Activated CD4-positive, alpha-beta T cell treated with anti-CD3 and anti-CD28 coated beads, Interleukin-2, amount 50 U/mL, for 48 hours (primary cell): ENCODE measurements at places on chromosomes 4 and X.

- no peak for DNase-seq
Observed at GRCh38 chr4:10731690-10732089, 47.1 kb upstream of the CLNK start.

- no peak for DNase-seq
Observed at GRCh38 chr4:110510955-110511544, 35.1 kb downstream of the ENPEP start.

- no peak for DNase-seq
Observed at GRCh38 chrX:85897362-85898126, 149.8 kb downstream of the CHM start.

GRCh38 chr4:3721186-3721585 lies 45.0 kb upstream of the ADRA2C start:
- DNase-seq = no peak

- DNase-seq = no peak
Observed at GRCh38 chr4:173575482-173576152, 45.6 kb upstream of the HAND2 start.

- no peak for DNase-seq
Observed at GRCh38 chr4:88442689-88443191, 14.2 kb upstream of the HERC5 start.

DNA sequence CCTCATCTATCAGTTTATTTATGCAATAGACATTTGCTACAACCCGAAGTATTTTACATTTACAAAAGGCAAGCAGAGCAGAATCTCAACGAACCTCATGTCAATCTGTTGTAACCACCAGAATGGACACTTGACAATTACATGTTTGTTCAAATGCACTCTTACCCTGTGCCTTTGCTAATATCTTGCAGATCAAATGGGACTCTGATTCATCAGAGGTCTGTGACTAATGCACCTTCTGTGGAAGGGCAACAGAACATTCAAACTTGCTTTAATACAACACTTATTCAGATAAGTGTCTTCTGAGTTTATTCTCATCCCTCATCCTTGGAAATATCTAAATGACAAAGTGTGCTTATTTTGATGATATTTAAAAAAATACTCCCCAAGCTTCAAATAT lies 644.7 kb upstream of the PCDH10 start:
- no peak for DNase-seq

DNA sequence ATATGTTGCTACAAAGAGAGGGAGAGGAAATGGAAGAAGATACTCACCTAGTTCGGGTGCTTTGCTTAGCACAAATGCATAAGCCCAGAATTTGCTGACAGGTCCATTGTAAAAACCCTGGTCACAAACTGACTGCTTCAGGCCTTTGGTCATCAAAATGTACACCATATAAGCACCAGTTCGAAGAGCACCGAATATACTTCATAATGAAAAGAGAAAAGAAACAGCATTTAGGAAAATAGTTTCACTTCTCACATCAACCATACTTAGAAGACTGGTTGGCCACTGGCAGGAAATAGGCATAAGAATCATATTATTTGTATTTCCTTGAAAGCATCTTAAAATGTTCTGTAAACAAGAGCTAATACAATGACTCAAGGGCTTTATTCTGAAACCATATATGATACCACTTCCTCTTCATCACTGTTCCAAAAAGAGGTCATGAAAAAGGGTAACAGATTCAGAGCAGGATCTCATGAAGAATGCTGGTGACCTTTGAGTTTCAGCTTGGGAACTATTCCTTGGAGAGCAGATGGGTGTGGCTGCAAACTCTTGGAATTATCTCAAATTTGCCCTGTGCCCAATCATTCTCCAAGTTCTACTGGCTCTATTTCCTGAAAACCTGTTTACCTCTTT lies 138.7 kb downstream of the ELOVL6 start:
- DNase-seq = no peak

- no peak for DNase-seq
Observed at GRCh38 chrX:153592091-153592833, 6.7 kb downstream of the CCNQ start.

- DNase-seq = no peak
Observed at GRCh38 chr4:13678186-13678924, 50.8 kb upstream of the BOD1L1 start.

DNA sequence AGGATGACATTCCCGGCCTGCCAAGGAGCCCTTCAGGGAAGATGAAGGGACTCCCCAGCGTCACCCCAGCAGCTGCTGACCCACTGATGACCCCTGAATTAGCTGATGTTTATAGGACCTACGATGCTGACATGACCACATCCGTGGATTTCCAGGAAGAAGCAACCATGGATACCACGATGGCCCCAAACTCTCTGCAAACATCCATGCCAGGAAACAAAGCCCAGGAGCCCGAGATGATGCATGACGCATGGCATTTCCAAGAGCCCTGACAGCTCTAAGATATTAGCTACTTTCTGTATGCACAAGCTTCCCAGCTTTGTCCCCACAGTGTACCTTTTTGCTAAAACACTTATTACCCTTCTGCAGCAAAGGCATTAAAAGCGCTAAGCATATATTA lies 14.4 kb downstream of the AMBN start:
- DNase-seq = no peak

DNA sequence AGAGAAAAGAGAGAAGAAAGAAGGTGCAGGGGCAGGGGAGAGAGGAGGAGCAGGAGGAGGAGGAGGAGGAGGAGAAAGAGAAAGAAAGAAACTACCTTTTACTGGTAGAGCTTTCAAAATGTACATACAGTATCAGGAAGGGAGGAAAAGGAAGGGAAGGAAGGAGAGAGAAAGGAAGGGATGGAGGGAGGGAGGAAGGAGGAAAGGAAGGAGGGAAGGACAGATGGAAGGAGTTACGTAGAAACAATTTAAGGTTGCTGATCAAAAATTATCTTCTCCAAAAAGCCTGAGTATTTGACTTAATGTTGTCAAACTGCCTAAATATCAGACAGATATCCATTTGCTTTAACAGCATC lies 13.4 kb downstream of the TBC1D9 start:
- DNase-seq = no peak

DNA sequence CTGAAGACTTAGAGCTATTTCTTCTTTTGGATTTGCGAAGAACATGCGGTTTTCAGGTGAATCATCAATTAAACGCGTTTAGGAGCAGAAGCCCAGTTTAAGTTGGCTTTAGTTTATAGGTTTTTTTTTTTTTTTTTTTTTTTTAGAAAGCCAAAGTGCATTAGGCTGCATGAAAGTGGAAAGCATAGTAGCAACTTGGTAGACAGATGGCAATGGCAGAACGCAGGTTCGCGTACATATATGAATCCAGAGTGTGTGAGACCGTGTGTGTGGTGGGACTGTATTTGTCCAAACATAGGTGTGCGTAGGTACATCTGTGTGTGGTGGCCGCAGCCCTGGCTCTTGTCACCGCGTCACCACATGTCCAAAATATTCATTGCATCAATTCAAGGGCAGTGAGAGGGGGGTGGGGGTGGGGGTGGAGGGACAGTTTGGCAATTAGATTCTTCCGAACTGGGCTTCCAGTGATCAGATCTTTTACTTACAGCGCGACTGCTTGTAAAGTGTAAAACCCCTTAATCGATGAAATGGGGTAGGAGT lies 901 bp downstream of the JADE1 start:
- peak; percentile 39 for DNase-seq

DNA sequence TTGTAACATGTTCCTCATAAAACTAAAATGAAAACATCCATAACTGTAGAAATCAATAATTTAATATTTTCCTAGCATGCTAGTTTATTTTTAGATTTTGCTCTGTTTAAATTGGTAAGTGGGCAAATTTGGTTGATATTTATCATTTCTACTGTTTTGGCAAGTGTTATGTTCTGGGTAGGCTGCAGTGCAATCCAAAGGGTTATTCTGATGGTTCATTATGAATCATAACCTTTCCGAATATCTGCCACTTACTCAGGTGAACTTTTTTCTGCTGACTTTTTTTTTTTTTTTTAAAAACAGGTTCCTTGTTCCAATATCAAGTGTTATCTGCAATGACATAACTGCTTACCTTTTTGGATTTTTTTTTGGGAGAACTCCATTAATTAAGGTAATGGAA lies 52.0 kb downstream of the CDS1 start:
- no peak for DNase-seq

DNA sequence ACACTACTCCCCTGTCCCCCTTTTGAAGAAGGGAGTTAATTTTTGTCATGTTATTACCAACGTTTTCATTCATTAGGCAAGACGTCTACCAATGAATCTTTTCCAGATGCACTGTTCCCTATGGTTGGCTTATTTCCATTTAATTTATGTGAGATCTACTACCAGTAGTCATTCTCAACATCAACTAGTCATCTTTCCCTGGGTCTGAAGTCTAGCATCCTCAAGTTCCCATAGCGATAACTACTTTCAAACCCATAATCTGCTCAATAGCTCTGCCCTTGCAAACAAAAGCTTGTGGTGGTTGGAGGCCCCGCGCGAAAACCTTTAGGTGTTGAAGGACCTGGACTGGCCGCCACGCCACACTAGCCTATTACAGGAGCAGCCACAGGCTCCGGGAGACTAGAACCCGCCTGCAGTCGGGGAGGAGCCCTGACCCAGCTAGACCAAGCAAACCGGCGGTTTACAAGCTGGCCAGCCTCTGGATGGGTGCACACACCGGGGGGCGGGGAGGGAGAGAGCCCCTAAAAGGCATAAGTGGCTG lies 746 bp downstream of the PPAT start:
- DNase-seq = peak; percentile 58

DNA sequence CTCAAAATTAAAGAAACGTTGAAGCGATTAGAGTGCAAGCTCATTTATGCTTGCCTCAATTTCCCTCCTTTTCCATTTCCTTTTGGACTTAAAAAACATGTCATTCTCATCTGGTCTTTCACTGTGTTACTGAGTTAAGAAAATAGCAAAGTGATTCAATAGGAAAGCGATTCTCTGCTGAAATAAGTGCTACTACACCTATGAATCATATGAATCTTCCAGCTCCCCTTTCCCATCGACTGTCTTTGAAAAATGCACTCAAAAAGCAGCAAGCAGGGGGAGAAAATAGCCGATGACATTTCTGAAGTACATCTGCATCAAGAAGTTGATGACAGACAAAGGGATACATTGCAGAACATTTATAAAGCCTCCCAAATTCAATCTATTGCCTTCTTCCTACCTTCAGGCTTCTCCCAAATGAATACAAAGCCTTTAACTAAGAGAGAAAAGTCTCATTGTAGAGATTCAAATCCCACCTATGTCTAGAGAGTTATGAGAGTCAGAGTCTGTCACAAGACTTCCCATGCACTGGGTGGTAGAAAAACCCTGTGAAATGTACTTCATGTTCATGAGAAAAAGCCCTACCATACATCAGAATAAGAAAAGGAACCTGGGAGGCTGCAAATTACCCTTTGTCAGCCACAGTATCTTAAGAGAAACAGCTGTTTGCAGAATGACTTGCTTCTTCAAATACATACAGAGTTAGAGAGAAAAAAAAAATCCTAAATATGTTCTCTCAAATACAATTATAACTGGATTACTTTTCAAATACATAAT lies 78.9 kb downstream of the MBNL3 start:
- DNase-seq = no peak

DNA sequence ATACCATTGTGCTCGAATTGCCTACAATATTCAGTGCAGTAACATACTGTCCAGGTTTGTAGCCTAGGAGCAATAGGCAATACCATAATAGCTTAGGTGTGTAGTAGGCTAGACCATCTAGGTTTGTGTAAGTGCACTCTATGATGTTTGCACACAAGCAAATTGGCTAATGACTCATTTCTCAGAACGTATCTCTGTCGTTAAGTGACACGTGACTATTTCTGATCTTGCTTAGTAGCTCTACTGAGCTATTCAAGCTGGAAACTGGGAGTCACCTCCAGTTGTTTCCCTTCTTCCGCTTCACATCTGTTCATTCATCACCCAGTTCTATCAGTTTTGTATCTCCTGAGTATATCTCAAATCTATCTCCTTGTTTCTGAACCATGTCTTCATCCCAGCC lies 86.1 kb downstream of the HNRNPD start:
- no peak for DNase-seq

DNA sequence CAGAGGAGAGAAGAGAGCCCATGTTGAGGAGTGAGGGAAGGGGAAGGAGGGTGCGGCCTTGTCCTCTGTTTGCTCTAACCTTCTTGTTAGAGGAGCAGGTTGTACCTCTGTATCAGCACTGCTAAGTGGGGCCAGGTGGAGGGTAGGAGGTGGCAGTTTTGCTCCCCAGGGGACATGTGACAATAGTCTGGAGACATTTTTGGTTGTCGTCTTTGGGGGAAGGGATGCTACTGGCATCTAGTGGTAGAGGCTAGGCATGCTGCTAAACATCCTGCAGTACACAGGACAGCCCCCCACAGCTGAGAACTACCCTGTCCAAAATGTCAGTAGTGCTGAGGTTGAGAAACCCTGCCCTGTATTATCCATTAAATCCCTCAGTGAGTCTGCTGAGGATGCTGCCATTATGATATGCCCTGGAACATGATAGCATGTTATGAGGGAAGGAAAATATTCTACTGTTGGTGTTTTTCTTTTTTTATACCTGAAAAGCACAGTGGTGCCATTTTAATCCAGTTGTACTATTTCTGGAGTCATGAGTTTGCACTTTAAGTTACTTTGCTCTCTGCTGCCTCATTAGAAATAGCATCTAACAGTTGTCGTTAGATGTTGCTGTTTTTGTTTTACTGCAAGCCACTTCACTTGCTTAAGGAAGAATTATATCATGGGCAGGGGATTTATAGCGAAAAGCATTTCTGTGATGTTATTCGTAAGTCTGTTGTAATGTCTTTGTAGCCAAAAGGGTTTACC lies 90.6 kb downstream of the LRP2BP start:
- peak; percentile 7 for DNase-seq

DNA sequence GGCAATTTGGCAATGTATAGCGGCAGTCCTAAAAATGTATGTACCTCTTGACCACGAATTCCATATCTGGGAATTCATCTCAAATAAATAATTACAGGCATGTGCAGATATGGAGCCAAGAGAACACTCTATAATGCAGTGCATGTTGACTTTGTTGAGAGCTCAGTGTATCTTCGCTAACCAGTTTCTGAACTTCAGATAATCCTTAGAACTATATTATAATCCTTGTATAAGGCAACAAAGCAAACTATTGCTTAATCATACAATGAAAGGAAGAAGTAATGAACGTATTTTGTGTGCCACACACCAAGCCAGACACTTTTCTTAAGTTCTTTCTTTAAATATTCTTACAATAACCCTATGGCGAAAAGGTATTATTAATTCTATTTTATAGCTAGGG lies 168.5 kb downstream of the SMIM20 start:
- DNase-seq = no peak

DNA sequence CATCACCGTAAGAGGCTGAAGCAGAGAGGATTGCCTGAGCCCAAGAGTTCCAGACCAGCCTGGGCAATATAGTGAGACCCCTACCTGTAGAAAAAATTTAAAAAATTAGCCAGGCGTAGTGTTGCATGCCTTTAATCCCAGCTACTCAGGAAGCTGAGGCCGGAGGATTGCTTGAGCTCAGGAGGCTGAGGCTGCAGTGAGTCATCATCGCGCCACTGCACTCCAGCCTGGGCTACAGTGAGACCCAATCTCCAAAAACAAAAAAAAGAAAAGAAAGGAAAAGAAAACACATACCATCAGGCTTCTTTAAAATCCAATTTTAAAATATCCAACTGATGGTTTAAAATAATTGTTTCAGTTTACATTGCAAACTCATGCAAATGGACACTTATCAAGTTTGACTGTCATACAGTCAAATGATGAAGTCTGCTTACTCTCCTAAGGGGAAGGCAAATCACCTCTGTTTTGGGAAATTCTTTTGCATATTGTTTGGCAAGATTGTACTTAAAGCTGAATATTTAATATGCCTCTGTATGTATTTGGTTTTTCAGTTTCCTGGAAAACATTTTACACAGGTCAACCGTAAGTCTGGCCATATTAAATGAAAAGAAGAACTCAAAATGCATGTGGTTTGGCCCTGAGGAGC lies 23.7 kb upstream of the TENM3 start:
- DNase-seq = no peak

GRCh38 chr4:56264873-56265272 lies 122.4 kb downstream of the AASDH start:
- no peak for DNase-seq
